ENCODE measurements at places on chromosomes 7 and 10.

DNA sequence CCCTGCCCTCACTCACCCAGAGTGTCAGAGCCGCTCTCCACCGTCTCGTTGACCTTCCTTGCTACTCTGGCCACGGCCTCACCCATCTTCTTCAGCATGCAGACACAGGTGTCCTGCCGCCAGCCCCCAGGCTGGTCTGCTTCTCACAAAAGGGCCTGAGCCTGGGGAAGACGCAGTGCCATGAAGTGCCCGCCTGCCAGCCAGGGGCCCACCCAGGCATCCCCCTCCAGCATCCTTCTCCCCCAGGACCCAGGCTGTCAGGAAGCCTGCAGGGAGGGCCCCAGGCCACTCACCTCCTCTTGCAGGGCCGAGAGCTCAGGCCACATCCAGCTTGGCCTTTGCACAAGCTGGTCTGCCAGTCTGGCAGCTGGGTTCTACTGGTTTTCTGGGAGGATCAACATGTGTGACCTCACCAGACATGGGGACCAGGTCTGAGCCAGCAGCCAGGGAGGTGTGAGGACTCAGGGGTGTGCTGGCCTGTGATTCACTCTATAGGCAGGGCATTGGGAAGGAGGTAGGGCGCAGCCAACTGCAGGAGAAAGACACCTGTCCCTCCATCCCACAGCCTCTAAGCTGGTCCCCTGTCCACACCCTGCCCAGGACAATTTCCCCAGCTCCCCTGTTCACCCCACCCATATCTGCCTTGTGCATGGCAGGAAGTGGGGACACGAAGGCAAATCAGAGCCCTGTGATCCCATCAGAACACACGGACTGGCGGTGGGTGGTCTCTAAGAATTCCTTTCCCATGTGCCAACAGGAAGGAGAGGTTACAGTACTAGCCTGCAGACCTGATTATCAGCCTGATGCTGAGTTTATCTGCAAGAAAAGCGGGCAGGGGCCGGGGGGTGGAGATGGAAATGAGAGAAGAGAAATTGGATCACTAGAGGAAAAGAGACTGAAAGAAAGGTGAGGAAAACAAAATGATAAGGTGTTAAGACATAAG lies 5.7 kb downstream of the LRRC20 start:
- no peak for DNase-seq

DNA sequence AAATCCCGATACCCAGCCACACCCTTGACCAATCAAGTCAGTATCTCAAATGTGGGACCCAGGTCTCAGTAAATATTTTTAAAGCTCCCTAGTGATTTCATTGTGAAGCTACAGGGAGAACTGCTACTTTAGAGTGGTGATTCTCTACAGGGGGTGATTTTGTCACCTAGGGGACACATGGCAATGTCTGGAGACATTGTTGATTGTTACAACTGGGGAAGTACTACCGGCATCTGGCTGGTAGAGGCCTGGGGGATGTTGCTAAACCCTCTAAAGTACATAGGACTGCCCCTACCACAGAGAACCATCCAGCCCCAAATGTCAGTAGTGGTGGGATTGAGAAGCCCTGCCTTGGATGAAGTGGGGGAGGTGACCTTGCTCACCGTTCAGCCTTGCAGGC lies 152.9 kb downstream of the RPS24 start:
- no peak for DNase-seq

- no peak for DNase-seq
Measured at GRCh38 chr7:90951986-90952954, 312.0 kb upstream of the FZD1 start.

GRCh38 chr10:74916283-74916682 lies 89.9 kb downstream of the KAT6B start:
- DNase-seq, result no peak

- no peak for DNase-seq
Measured at GRCh38 chr10:55091691-55092328, 290.8 kb upstream of the PCDH15 start.
